ENCODE measurements at places on chromosomes 11 and 22. TPM values are rescaled to one million over a fixed set of nuclear protein-coding genes. Genes with fewer than 3 reads are reported as not detected.

DNA sequence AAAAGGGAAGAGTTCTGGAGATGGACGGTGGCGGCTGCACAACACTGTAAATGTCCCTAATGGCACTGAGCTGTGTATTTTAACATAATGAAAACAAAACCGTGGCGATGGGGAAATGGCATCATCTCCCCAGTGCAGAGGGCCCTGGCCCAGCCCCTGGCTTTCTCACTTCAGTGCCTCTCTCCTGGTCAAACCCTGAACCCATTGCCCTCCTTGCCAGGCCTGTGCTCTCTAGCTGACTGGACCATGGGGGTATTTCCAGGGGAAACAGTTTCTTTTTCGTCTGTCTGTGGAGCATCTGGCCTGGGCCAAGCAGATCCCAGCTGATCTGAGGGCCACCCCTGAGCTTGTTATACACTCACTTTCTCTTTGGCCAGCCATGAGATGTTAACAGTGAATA is 17.4 kb upstream of the NAP1L4 start:
- peak; percentile 36 for DNase-seq

- no peak for DNase-seq
These were observed 14.2 kb downstream of the PDE3B start for GRCh38 chr11:14657841-14658240.

- DNase-seq = no peak
These were observed 11.6 kb downstream of the RIBC2 start for GRCh38 chr22:45425101-45425500.

DNA sequence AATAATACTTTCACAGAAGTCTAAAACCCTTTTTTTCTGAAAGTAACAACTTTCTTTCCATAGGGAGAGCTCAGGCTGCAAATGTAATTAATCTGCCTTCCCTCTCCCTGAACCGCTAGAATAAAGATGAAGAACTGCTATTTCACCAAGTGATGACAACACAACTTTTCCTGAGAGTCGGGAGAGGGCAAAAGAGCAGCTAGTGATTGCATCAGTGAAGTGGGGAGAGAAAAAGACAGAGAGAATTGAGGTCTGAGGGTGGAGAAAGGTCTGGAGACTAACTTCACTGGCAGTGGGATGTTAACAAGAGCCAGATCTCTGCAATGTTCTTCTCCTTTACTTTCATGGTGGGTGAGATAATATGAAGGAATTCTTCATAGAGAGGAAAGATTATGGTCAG is 10.9 kb upstream of the MPEG1 start:
- DNase-seq = no peak

The DDTL gene
- 0.79 TPM for total RNA-seq

DNA sequence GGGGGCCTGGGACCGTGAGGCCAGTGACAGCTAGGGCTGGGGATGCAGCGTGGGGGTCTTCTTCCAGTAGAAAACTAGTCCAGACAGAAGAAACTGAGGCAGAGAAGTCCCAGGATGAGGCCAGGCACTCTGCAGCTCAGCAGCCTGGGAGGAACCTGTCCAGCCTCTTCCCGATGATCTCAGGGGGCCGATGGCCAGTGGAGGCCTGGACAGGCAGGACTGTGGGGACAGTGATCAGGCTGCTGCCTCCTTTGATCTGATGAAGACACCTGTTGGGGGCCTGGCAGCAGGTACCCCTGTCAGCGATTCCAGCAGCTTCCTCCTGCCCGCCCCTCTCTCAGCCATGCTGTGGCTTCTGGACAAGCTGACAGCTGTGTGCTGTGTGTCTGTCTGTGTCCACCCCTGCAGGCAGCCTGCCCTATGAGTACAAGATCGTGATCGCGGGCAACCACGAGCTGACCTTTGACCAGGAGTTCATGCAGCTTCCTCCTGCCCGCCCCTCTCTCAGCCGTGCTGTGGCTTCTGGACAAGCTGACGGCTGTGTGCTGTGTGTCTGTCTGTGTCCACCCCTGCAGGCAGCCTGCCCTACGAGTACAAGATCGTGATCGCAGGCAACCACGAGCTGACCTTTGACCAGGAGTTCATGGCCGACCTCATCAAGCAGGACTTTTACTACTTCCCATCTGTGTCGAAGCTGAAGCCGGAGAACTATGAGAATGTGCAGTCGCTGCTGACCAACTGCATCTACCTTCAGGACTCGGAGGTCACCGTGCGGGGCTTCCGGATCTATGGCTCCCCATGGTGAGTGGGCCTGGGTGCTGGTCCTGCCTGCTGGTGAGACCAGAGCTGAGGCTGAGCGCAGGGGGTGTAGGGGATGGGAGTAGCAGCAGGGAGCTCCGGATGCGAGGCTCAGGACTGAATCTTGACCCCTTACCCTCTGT is 62.6 kb downstream of the MPPED1 start:
- DNase-seq = no peak

DNA sequence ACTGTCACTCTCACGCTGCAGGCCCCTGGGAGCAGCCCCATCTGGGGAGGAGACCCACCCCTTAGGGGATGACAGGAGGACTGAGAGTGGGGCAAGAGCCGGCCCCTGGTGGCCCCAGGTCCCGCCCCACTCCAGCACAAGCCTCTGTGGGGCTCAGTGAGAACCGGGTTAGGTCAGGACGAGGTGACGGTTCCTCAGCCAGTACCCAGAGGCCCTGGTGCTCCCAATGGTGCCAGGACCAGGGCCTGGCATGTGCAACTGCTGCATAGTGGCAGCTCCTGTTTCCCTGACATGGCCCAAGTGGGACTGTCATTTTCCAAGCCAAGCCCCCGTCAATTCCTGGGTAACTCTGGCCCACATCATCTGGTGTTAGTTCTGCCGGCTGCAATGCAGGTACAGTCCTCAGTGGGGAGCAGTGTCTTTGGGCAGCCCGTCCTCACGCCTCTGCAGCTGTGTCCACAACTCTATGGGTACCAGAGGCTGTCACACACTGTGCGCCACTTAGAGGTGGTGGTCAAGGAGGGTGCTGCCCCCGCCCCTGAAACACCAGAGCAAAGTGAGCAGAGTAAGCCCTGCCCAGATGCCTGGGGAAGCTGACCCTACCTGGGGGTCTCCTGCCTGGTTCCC is 15.9 kb downstream of the CHID1 start:
- DNase-seq = no peak

All from pancreas (tissue), 10 donors.